ENCODE measurements at places on chromosomes 11 and 22.

DNA sequence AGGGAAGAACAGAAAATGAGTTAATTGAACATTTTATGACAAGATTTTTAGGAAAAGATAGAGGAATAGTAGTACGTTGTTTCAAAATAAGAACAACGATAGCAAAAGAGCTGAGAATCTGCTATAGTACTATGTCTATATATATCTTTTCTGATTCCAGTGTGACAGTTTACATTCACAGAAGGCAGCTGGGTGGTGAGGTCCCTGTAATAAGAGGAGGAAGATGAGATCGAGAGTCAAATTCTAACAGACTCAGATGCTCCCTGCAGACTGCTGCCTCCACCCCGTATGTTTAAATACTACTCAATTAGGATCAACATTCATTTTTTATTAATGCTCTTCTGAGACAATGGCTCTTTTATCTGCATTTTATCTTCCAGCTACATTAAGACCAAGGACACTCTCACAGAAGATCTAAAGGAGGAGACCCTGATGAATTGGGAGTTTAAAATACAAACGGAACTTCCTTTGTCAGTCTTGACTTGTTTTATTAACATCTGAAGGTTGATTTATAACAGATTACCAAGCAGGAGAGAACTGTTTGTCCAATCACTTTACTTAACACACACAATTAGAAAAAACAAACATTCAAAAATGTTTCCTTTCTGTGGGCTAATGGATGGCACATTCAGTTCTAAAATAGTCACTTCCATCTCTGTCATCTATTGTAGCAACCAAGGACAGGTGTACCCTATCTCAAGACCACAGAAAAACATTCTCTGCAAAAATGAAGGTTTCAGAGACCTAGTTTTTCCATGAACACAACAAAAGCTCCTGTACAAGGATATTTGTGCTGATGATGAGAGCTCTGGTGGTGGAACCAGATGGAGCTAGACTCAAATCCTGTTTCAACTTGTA lies 240.2 kb downstream of the CADM1 start:
- DNase-seq = no peak

DNA sequence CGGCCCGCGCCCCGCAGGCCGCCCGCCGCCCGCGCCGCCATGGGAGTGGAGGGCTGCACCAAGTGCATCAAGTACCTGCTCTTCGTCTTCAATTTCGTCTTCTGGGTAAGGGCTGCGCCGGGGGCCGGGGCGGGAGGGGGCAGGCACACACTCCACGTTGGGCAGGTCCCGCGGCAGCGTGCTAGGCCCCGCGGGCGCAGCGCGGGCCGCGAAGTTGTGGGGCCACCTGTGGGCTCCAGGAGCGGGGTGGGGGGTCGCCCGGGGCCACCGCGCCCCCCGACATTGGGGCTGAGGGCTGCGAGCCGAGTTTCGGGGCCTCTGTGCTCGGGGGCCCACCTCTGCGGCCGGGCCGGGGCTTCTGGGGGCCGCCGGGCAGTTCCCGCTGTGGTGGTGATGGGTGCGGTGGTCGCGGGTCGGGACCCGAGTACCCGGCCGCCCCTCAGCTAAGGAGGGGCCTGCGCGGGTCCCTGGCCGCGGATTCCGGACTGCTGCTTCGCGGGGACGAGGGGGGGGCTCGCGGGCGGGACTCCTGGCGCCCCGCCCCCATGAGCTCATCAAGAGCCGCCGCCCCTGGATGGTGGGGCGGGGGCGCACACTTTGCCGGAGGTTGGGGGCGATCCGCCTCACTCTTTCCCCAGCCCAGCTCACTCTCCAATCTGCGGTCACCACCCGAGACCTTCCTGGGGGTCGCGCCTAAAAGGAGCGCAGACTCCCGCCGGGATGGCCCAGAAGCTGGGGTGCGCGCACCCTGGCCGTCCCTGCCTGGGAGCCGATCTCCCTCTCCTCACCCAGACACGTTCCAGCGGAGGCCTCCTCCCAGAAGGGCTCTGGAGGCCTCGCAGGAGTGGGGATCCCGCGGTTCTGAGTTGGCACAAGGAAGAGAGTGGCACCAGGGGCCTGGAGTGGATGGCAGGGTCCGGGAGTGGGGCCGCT lies 667 bp downstream of the CD81 start:
- no peak for DNase-seq

DNA sequence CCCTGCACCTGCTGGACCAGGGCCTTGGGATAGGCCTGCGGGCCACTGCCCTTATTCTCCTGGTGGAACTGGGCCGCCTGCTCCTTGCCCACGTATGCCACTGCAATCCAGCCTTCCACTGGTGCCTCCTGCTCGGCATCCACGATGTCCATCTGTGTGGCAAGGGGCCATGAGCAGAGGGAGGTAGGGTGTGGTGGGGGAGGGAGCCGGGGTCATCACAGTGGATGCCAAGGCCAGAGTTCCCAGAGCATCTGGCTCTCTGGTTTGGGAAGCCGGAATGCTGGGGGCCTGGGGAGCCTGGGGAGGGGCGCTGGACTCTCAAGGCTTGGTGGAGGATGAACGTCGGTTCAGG lies 627 bp downstream of the RNF215 start:
- DNase-seq = no peak

- DNase-seq = no peak
Measured at GRCh38 chr11:133212201-133212600, 320.1 kb downstream of the OPCML start.

- no peak for DNase-seq
Measured at GRCh38 chr22:39940757-39941305, 19.4 kb upstream of the TMA7B start.

DNA sequence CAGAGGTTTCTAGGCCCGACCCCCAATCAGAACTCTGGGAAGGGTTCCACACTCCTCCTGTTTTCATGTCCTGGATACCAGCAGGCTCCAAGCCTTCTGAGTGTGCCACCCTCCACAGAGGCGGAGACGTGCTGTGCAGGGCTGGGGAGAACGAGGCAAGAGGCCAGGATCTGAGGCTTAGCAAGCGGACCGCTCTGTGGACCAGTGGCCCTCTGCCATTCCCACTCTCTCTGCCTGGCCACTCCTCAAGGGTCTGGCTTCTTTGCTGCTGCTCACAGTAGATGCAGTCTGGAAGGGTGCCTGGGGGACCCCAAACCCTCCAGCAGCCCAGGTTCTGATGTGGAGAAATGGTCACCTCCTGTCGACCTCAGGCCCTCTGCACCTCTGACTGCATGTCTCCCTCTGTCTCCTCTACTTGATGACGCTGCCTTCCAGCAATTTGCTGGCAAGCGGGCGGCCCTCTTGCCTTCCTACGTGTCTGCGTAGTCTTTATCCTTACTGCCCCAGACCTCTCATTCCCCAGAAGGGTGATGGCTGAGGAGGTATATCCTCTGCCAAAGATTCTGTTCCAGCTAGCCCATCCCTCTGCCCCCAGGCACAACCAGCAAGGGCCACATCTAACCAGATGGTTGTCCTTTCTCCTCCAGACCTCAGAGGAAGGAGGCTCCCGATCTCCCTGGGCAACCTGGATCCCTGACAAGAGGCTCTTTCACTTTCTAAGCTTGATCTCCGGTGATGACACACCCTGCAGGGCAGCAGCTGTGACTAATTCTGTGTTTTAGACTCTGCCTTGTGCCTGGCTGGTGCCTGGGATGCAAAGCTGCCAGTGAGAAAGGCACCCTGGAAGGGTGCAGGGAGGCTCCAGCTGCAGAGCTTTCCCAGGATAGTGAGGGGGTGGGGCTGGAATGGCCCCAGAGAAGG lies 87.3 kb downstream of the NAT10 start:
- DNase-seq = no peak

DNA sequence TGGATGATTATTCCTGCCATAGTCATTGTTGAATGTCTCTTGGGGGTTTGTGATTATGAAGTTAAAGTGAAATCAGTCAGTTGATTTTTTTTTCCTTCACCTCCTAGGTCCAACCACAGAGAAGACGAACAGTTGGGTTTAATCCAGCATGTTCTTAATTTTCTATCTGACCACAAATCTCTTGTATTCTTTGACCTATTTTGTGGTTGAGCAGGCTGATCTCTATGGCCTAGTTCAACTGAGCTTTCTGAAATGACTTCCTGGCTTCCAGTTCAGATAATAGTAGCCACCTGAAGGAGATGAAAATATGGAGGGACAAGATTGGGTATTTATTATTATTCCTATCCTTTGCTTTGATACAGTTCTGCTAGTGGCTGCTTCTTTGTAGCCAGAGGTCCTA lies 5.2 kb upstream of the OR56A5 start:
- no peak for DNase-seq

GRCh38 chr11:27965559-27965958 lies 142.4 kb downstream of the KIF18A start:
- DNase-seq = no peak

Data from esophagus squamous epithelium (tissue), 5 donors.